ENCODE measurements at places on chromosomes 4 and X. TPM values are rescaled to one million over a fixed set of nuclear protein-coding genes. Genes with fewer than 3 reads are reported as not detected.

Gene SSX3
- total RNA-seq = not detected

Gene GABRQ
- 2.5 TPM for total RNA-seq

Gene FGD1
- total RNA-seq = 7.0 TPM

Gene GPRASP3
- total RNA-seq = 12.0 TPM

Gene CORIN
- total RNA-seq = 1.00 TPM

Gene XK
- total RNA-seq = 0.25 TPM

Gene FREM3
- total RNA-seq = not detected

Gene DCLK2
- total RNA-seq = 14.1 TPM

Gene MAGEC2
- not detected for total RNA-seq

Gene ARMCX1
- total RNA-seq = 68.4 TPM

Gene P2RY8
- total RNA-seq = not detected

Gene HPGDS
- total RNA-seq = not detected

Gene C4orf51
- not detected for total RNA-seq

Gene PIM2
- 7.0 TPM for total RNA-seq

Gene USP27X
- total RNA-seq = 2.7 TPM

Gene FRG2
- total RNA-seq = not detected

Gene XG
- 4.9 TPM for total RNA-seq

Gene RPS6KA6
- total RNA-seq = 14.6 TPM

Gene IL21
- not detected for total RNA-seq

Gene MAGEB2
- total RNA-seq = not detected

Gene STPG2
- total RNA-seq = not detected

Gene PCSK1N
- total RNA-seq = 2.9 TPM

Gene GLOD5
- total RNA-seq = not detected

Gene LRRC66
- total RNA-seq = 0.33 TPM

Gene CT45A5
- total RNA-seq = not detected

Gene CPLX1
- total RNA-seq = under 0.01 TPM

Gene BGN
- total RNA-seq = 27.9 TPM

Gene MAGEA2B
- total RNA-seq = not detected

Gene GPM6B
- total RNA-seq = 8.1 TPM

Gene ADAM29
- total RNA-seq = not detected

Gene GPRASP2
- total RNA-seq = 42.2 TPM

Gene OCIAD1
- total RNA-seq = 89.7 TPM

Gene BEND2
- total RNA-seq = not detected

Gene HOPX
- total RNA-seq = 2.2 TPM

Gene TRIM60
- total RNA-seq = not detected

Gene HMX1
- total RNA-seq = not detected

Gene STK32B
- total RNA-seq = 1.1 TPM

Gene SPINK2
- total RNA-seq = not detected

Gene TMSB15A
- total RNA-seq = 8.7 TPM

Gene PNCK
- 1.2 TPM for total RNA-seq

Gene CXorf58
- not detected for total RNA-seq

Gene PPP4R3C
- total RNA-seq = not detected

Gene GJB1
- not detected for total RNA-seq

Gene ADH4
- total RNA-seq = not detected

Gene UGT2B17
- total RNA-seq = not detected

Gene TLL1
- total RNA-seq = under 0.01 TPM

Gene GYG2
- 2.4 TPM for total RNA-seq

Gene C4orf50
- total RNA-seq = not detected

Gene GPRASP1
- total RNA-seq = 8.6 TPM

Gene SMR3B
- not detected for total RNA-seq

Gene ODAPH
- not detected for total RNA-seq

Gene CAMK2D
- 149 TPM for total RNA-seq

Gene RAB40A
- under 0.01 TPM for total RNA-seq

Gene CTAG2
- total RNA-seq = not detected

Gene PAGE2
- total RNA-seq = not detected

Gene PRSS48
- not detected for total RNA-seq

Gene NSG1
- not detected for total RNA-seq

Gene LONRF3
- 1.00 TPM for total RNA-seq

Gene P2RY4
- not detected for total RNA-seq
